ENCODE measurements at places on chromosomes 6 and 20.

- DNase-seq, result no peak
These were observed 50.2 kb downstream of the COL12A1 start for GRCh38 chr6:75155631-75156030.

- no peak for DNase-seq
These were observed 144.6 kb downstream of the CDKAL1 start for GRCh38 chr6:20678831-20679352.

- DNase-seq, result no peak
These were observed 122.2 kb downstream of the JPH2 start for GRCh38 chr20:44064501-44065400.

- DNase-seq, result no peak
These were observed 184.1 kb upstream of the GMDS start for GRCh38 chr6:2429460-2429859.

DNA sequence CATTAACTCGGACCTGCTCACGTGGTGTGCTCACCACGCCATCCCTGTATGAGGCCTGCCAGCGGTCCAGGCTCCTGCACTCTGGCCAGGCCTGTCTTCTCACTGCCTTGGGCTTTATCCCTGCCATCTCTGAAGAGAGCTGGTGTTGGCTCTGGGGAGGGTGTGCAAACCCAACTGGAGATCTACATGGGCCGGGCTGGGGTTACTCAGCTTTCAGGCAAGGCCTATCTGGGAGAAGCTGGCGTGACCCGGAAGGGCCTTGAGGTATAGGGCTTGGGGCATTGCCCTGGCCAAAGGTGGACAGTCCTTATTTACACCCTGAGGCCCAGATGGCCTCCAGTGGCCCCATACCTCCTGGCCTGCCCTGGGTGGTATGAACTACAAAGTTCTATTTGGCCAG is 5.0 kb downstream of the SLC29A1 start:
- no peak for DNase-seq

- DNase-seq, result no peak
These were observed 3.5 kb downstream of the MCUR1 start for GRCh38 chr6:13810688-13811446.

DNA sequence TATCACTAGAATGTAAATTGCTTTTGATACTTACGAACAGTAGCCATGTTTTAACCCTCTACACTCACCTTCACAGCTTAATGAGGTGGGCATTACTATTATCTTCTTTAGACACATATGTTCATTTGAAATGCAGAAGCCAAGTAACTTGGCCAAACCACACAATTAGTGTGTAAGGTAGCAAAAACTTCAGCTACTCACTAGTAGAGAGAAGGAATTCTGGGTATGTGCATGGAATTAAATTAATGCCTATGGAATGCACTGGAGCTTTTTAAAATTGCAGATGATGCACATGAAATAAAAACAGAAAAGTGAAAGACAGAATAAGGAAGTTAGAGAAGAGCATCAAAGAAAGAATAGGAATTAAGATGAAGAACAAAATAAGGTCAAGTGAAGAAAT is 494.0 kb downstream of the ADGRB3 start:
- DNase-seq, result no peak

DNA sequence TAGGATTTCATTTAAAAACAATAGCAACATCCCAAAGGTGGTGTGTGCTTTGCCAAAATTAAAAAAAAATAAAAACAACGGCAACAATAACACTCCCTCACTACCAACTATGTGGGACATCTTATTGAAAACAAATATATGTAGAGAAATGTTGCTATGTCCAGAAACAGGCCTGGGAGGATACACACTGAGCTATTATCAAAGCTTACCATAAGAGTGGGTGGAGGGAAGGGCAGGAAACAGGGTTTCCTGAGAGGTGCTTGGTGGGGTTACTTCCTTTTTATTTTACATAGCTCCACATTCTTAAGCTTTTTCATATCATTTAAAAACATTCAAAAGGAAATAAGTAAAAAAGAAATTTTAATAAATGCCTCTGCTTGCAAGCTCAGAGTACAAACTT is 150.0 kb upstream of the RIPOR2 start:
- DNase-seq, result no peak

DNA sequence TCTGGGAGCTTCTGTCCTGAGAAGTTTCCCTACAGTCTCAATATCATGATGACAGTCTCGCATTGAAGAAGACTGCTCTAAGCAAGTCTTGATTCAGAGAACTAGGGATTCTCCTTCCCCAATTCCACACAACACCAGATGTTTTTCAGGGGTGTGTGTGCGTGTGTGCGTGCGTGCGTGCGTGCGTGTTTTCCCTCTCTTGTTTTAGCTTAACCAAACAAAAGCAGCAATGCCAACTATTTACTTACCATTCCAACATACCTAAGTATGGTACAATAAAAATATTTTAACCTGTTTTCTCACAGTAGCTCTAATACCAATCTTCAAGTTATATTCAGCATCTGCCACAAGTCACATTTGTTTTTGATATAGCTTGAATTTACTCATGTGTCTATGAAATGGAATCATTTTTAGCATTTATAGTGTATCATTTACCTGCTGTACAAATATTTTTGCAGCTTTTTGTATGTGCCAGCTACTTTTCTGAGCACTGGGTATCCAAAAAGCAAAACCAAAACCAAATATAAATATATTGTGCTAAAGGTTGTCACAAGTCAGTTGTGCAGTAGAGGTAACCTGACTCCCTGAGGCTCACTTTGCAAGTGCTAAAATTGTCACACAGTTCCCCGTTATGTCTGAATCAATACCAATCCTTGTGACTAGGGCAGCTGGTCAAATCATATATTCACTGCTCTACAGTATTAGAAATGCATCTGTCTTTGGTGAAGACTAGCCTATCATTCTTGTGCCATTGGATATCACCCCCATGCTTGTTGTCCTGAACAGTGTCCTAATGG is 21.7 kb upstream of the MYLIP start:
- DNase-seq, result no peak

DNA sequence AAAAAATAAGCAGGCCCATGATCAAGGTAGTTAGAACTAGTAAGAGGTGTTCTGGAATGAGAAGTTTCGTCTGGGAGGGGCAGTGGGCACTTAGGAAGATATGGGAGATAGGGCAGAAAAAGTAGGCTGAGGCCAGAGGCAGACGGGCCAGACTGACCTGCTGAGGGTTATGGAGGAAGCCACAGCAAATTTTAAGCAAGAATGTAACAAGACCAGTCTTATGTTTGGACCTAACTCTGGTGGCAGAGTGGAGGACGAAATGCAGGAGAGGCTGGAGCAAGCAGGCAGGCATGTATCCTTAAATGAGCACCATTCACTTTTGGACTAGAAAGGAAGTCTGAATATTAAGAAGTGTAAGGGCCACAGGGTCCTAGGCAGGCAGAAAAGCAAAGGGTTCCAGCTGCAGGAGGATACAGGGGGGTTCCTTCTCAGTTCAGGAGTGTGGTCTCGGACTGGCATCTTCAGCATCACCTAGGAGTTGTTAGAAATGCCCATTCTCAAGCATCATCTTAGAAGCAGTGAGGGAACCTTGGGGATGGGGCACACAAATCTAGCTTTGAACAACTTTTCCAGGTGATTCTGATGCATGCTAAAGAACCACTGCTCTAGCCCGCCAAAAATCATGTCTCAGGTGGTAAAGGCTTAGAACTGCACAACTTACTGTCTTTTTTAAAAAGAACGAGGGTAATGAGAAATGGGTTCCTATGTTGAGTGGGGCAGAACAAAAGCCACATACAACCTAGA is 1.7 kb upstream of the DSTN start:
- DNase-seq, result no peak

DNA sequence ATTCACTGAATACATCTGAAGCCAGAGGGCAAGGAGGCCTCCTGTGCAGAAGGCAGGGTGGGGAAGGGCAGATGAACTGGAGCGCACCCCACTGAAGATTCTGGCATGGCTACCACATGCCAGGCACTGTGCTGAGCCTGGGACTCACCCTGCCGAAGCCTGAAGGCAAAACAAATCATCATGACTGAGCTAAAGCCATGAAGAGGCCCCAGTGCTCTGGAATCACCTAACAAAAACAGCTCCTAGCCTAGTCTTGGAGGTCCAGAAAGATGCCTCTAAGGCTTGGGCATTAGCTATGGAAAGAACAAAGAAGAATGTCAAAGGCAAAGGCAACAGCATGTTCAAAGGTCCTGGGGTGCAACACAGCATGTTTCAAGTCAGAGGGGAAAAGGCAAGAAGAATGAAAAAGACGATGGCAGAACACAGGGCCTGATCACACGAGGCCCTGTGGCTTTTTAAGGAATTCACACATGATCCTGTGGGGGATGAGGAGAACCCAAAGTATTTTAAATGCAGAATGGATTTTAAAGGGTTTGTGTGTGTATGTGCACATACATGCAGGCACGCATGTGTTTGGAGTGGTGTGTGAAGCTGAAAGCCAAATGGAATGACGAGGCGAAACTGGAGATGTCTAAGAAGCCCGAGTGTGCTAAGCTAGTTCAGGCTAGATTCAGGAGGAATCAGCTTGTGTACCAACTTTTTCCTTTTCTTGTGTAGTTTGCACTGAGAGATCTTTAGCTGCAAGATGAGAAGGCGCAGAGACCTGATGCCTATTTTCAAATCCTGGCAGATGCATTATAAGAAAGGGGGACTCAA is 261.4 kb downstream of the ZNF217 start:
- DNase-seq, result no peak

GRCh38 chr6:44859901-44860410 is 468.2 kb upstream of the RUNX2 start:
- DNase-seq, result no peak

GRCh38 chr6:6516666-6517458 is 71.7 kb upstream of the LY86 start:
- no peak for DNase-seq

- DNase-seq, result no peak
These were observed 782 bp downstream of the TRMT11 start for GRCh38 chr6:125987026-125987617.

DNA sequence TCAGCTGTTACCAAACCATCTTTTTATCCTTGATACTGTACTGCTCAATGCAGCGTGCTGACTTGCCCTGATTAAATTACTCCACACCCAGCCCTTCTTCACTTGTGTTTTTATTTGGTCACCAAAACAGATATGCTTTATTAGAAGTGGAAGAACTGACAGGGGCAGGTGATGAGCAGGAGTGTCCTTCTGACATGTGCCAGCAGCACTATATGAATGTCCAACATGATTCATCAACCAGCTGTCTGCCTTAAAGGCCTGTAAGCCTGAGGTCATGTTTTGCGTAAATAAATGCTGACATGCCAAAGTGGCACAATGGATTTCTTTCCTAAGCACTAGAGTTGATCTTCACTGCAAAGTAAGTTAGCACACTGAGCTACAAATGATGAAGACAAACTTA is 15.4 kb downstream of the POPDC3 start:
- DNase-seq, result no peak
